H1 (cell line): ENCODE measurements at places on chromosomes 1 and 21.
A peak's percentile ranks its signal among the peaks of the same experiment; 100 is the strongest.

DNA sequence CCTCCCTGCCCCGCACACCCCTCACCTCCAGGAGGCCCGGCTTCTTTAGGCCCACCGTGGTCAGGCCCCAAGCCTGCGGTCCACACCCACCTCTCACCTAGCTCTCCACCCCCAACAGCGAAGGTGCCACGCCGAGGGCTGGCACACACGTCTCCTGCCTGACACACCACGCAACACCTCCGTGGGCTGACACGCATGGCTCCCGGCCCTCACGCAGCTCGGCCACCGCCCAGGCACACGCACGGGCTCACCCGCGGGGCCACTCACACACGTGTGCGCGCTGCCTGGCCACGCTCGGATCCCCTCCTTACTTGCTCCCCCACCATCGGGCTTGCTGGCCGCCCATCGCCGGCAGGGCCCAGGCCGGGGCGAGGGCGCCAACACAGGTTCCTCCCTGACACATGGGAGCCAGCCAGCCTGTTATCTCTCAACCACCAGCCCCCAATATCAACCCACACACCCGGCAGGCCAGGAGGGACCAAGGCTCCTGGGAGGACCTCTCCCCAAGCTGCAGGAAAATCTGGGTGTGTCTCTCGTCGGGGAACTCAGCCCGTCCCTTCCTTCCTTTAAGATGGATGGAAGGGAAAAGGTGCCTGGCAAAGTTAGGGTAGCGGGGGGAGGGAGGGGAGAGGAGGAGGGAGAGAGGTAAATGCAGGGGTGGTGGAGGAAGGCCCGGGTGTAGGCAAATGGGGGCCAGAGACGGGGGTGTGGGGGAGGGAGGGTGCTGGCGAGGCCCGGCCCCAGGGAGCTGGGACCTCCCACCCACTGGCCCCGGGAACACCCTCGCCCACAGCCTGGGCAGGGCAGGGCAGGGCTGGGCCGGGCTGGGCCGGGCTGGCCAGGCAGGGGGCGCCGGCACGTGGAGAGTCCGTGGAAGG is 546 bp downstream of the ELOVL1 start:
- peak overlapping the region; percentile 64 for H3K4me3 ChIP-seq
- DNase-seq = no peak
- no peaks in the 10 kb centered on the region for H3K27me3 ChIP-seq
- 0 out of 2 replicates have a peak overlapping the region, but pooled peaks have one; percentile 20 for H3K27ac ChIP-seq
- peaks cover 5% of the 10 kb centered on the region; the same call in 1 of the 2 replicates for H3K36me3 ChIP-seq
- peaks cover 11% of the 10 kb centered on the region for H3K4me1 ChIP-seq

DNA sequence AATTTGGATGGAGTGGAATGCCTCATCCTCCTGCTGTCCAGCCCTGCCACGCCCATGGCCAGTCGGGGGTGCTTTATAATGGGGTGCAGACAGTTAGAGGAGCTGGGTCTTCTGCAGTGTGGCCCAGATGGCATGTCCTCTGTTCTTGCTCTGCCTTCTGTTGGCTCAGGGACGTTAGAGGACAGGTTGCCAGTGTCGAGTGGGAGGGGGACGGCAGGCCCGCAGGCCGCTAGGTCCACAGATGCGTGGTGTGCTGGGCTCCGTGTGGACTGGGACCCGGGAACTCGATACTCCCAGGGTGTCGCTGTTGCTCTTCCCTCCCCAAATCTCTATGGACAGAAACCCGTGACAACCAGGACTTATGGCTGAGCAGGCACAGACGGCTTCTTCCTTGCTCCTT is 33.3 kb downstream of the SIM2 start:
- H3K27ac ChIP-seq = no peak overlapping the region
- DNase-seq = no peak
- no peaks in the 10 kb centered on the region for H3K36me3 ChIP-seq

DNA sequence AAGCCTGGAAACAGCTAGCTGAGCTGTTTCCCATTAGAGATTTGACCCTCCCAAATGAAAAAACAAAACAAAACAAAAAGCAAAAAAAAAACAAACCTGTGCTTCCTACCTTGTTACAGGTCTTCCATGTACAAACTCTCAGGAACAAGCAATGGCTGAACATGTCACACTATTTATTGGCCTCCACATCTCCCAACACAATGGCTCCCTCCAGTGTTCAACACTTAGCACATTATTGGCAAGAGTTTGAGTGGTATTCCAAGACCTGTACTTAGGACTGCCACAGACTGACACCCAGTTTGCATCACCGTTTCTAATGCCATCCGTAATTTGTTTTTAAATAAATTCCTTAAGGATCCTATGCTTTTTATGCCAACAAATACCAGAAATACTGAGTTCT is 195.0 kb upstream of the OLFM3 start:
- H3K27ac ChIP-seq = no peak overlapping the region
- DNase-seq = no peak
- H3K4me1 ChIP-seq = no peaks in the 10 kb centered on the region
- no peak overlapping the region for H3K4me3 ChIP-seq

DNA sequence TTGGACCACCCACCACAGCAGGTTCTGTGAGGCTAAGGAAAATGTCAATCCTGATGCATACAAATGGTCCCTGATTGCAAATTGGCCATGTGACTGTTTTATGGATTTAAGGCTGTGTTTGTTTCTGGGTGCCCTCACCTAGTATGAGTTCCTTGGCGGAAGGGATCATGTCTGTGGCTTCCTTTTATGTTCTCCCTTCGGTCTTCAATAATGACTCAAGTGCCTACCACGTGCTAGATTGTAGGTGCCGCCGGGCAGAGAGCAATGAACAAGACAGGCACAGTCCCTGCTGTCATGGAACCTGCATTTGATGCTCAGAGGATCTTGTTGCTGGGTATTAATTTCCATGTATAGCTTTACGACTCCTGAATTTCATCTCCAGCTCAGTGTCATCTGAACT is 9.8 kb upstream of the VWA5B1 start:
- no peak overlapping the region for H3K27ac ChIP-seq
- H3K4me3 ChIP-seq = no peak overlapping the region
- no peak for DNase-seq
- no peaks in the 10 kb centered on the region for H3K36me3 ChIP-seq

- DNase-seq = peak; percentile 58
- H3K4me1 ChIP-seq = no peaks in the 10 kb centered on the region
- H3K4me3 ChIP-seq = no peak overlapping the region
- H3K27me3 ChIP-seq = no peaks in the 10 kb centered on the region
- no peak overlapping the region for H3K27ac ChIP-seq
These were observed 77.9 kb downstream of the ADARB1 start for GRCh38 chr21:45152265-45152746.

DNA sequence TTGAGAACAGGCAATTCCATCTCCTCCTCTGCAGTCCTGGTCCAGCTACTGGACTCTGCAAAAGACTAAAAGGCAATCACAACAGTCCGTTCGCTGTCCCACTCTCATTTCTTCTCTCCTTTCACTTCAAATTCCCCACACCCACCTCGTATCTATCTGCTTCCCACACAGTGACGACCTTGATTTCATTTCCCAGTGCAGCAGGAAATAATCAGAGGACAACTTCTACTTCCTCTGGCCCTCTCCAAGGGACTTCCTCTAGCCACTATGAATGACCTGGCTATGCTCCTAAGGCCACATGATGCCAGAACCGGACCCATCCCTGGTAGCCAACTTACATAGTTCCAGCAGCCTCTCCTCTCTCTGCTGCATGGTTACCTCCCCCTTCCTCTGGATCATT is 8.0 kb downstream of the NOL9 start:
- no peak for DNase-seq
- H3K27ac ChIP-seq = no peak overlapping the region
- H3K27me3 ChIP-seq = no peaks in the 10 kb centered on the region
- no peak overlapping the region for H3K4me3 ChIP-seq

DNA sequence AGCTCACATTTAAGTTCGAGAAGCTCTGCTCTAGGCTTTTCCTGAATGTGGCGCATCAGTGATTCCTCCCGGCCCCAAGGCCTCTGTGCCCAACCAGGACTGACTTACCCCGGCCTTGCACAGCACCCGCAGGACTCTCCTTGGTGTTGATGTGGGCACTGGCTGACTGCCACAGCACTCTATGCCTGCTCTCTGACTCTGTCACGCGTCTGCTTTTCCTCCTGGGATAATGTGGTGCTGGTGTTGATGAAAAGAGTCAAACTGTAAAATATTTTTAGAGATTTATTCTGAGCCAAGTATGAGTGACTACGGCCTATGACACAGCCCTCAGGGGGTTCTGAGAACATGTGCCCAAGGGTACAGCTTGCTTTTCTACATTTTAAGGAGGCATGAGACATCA is 15.5 kb upstream of the SLC2A5 start:
- H3K27me3 ChIP-seq = no peaks in the 10 kb centered on the region
- no peaks in the 10 kb centered on the region for H3K36me3 ChIP-seq
- no peak overlapping the region for H3K27ac ChIP-seq
- H3K4me1 ChIP-seq = no peaks in the 10 kb centered on the region
- DNase-seq = no peak

GRCh38 chr1:37137601-37138000 is 103.3 kb upstream of the GRIK3 start:
- H3K4me3 ChIP-seq = no peak overlapping the region
- no peaks in the 10 kb centered on the region for H3K36me3 ChIP-seq
- H3K27me3 ChIP-seq = no peaks in the 10 kb centered on the region
- H3K27ac ChIP-seq = no peak overlapping the region
- H3K4me1 ChIP-seq = no peaks in the 10 kb centered on the region

DNA sequence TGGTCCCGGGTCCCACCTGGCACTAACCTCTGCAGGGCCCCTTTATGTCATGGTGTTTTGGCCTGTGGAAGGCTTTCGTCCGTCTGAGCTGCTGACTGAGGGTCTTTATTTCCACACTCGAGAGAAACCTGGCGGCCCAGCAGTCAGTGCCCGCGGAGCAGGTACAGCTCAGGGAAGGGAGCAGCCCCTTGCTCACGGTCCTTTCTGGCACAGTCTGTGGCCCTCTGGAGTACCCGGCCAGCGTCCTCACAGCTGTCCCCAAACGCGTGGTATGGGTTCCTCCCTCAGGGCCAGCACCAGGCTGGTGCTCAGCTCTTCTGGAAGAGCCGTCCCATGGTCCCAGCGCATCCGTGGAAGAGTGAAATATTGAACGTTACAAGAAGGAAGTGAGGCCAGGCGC is 24.3 kb downstream of the SKI start:
- H3K36me3 ChIP-seq = no peaks in the 10 kb centered on the region
- H3K4me3 ChIP-seq = no peak overlapping the region
- DNase-seq = no peak
- H3K4me1 ChIP-seq = peaks cover 37% of the 10 kb centered on the region
- H3K27ac ChIP-seq = no peak overlapping the region

DNA sequence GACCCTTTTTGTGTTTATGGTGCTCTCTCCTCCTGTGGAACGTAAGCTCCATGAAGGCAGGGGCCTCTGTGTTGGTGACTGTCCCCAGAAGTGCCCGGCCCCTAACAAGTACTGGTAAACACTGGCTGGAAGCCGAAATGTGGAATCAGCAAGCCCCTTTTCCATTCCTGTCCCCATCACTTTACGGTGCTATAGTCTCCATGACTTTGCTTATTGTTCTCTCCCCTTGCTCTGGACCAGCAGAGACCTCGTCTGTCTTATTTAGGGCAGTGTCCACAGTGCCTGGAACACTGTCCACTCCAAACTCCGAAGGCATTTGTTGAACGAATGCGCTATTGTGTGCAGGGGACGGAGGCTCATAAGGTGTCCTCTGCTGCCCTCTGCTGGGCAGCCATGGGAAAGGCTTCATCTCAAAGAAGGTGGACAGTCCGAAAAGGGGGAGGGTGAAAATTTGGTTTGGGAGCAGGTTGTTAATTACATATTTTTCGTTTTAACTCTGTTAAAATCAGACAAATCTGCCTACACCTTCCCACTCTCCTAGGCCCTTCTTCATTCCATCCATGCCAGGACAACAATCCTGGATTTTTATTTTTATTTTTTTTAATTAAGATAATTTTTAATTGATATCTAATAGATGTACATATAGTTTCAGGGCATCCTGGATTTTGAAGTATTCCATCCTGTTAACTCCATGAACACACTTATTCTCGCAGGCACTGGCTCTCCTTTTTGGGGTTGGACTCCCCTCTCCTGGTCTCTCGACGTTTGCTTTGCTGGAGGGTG is 115.6 kb downstream of the PGBD5 start:
- no peak for DNase-seq
- no peaks in the 10 kb centered on the region for H3K4me1 ChIP-seq
- no peak overlapping the region for H3K4me3 ChIP-seq
- no peaks in the 10 kb centered on the region for H3K36me3 ChIP-seq
- no peak overlapping the region for H3K27ac ChIP-seq

DNA sequence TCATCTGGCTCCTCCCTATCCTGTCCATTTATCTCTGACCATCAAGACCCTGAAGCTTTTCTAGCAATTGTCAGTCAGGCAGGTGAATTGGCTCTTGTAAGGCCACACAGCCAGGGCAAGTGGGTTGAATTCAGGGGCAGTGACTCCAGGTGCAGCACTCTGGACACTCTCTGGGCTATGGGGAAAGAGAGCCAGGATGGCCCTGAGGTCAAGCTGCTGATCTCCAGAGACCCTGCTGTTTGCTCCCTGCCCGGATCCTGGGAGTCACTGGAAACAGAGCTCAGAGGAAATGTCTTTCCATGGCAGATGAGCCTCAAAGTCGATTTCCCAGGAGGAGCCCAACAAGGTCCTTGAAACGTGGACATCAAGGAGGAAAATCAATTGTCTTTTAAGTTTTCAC is 184.4 kb downstream of the C1orf94 start:
- H3K27me3 ChIP-seq = no peaks in the 10 kb centered on the region
- H3K4me3 ChIP-seq = no peak overlapping the region
- no peaks in the 10 kb centered on the region for H3K4me1 ChIP-seq
- H3K27ac ChIP-seq = no peak overlapping the region

DNA sequence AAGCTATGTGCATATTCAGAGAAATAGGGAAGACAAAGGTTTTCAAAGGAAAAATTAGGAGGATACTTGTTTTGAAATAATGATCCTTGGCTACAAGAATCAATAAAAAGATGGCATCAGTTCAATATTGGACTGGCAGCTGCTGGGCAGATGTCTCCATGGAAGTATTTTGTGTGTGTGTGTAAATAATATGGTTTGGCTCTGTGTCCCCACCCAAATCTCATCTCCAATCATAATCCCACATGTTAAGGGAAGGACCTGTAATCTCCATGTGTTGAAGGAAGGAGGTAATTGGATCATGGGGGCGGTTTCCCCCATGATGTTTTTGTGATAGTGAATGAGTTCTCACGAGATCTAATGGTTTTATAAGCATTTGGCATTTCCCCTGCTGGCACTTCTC is 40.4 kb upstream of the LRRC7 start:
- no peak for DNase-seq
- no peaks in the 10 kb centered on the region for H3K4me1 ChIP-seq
- H3K27ac ChIP-seq = no peak overlapping the region
- no peaks in the 10 kb centered on the region for H3K27me3 ChIP-seq

DNA sequence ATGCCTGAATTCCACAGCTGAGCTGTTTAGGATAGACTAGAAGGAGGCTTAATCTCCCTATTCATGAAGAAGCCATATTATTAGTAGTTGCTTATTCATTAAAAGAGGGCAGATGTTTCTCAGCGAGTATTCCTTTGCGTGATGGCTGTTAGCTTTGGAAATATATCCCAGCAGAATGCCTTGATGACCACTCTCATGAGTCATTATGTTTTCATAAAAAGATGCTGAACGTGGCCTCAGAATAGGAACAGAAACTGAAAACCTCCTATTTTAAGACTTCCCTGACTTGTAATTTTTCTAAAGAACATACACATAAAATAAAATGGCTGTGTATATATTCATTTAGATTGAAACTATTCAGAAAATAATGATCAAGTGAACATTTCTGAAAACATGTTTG is 9.6 kb upstream of the PLA2G4A start:
- DNase-seq = no peak
- H3K27ac ChIP-seq = no peak overlapping the region
- no peak overlapping the region for H3K4me3 ChIP-seq
- no peaks in the 10 kb centered on the region for H3K4me1 ChIP-seq
- H3K36me3 ChIP-seq = no peaks in the 10 kb centered on the region
